ENCODE measurements at places on chromosomes 2 and 18.
A peak's percentile ranks its signal among the peaks of the same experiment; 100 is the strongest.

- no peak for DNase-seq
Observed at GRCh38 chr18:43393174-43393573, 115.9 kb upstream of the SYT4 start.

DNA sequence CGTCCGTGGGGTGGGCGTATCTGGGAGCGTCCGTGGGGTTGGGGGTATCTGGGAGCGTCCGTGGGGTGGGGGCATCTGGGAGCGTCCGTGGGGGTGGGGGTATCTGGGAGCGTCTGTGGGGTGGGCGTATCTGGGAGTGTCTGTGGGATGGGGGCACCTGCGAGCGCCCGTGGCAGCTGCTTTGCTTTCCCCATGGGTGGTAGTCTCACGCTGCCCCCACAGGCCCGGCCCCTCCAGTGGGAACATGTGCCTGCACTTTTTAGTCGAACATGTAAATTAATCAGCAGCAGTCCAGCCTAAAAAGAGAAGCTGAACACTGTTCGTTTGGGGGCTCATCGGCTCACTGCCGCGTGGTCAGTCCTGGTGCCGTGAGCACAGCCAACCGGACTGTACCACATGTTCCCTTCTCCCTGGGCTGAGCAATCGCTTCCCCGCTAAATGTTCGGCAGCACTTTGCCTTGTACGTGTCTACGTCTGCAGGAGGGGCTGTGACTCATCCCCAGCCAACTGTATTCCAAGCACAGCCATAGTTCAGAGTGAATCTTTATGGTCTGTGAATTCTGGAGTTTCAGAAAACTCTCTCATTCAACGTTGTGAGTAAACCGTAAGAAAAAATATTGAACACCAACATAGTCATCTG, 271.5 kb downstream of the AGAP1 start:
- no peak for DNase-seq

DNA sequence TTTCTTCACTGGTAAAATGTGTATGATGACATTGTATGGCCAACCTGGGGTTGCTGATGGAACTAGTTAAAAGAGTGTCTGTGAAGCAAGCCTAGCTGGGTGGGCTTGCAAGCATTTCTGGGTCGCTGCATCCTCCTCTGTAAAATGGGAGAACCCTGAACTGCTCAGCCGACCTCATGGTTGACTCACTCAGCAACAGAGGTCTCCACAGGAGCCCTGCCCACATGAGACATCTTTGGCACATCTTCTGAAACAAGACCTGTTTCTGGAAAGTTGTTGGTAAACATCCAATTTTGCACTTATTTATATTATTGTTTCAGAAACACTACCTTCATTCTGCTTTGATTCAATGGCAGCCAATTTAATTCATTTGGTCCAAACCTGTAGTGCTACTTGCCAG, 52.6 kb downstream of the BCL11A start:
- DNase-seq: no peak

- DNase-seq: no peak
Observed at GRCh38 chr18:37207343-37207742, 358.3 kb downstream of the CELF4 start.

- DNase-seq: no peak
Observed at GRCh38 chr2:175152242-175152641, 15.8 kb downstream of the ATF2 start.

DNA sequence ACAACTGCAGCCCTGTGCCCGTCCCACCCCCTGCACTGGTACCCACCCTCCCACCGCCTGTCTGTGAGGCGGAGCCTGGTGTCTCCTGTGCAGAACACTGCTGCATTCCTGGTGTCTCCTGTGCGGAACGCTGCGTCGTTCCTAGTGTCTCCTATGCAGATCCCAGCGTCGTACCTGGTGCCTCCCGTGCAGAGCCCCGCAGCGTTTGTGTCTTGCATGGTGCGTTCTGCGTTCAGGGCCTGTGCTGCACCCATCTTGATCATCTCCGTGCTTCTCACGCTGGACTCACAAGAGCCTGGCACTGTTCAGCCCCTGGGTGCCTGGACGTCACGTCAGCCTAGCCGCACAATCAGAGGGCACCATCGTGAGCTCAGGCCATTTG, 248.6 kb upstream of the SALL3 start:
- no peak for DNase-seq

- no peak for DNase-seq
Observed at GRCh38 chr18:79117385-79117784, 48.2 kb downstream of the ATP9B start.

GRCh38 chr2:233387667-233388528, 33.6 kb downstream of the DGKD start:
- no peak for DNase-seq

DNA sequence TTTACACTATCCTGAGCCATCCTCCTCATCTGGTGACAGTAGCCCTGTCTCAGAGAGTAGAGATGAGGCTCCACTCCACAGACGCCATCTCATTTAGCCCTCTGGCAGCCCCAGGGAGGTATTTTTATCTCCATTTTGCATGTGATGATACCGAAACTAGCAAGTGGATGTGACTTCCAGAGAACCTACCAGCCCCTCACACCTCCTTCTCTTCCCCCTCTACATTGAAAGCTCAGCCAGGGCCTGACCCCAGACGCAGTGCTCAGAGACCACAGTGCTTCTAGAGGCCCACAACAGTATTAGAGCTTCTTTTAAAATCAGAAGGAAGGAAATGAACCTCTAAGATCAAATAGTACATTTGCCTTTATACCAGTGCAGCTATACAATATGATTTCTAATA, 8.3 kb downstream of the GYPC start:
- no peak for DNase-seq

DNA sequence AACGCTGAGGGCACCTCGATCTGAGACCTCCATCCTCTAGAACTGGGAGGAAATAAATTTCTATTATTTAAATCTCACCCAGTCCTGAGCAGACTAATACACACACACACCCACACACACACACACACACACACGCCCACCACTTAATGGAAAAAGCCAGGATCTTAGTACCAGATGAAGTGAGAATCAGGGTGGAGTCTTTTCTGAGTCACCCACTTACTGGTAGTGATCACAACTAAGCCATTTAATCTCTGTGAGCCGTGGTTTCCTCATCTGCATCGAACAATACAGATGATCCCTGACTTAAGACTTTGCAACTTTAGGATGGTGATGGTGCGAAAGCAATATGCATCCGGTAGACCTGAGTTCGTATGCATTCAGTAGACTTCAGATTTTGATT, 18.6 kb downstream of the THNSL2 start:
- DNase-seq: no peak

DNA sequence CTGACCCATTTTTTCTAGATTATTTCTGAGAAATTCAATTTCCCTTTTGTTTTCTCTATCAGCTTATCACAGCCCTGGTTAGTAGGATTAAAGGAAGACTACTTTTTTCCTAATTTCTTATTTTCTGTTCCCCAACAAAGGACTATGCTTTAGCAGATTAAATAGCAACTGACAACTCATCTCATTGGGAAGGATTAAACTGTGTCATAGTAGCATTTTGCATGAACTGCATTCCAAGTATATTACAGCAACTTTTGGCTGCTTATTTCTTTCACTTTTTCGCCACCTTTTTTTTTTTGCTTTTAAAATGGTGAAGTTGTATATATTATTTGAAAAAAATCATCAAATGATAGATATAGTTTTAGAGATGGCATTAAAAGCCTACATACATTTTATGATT, 570.3 kb downstream of the FBXO15 start:
- no peak for DNase-seq

DNA sequence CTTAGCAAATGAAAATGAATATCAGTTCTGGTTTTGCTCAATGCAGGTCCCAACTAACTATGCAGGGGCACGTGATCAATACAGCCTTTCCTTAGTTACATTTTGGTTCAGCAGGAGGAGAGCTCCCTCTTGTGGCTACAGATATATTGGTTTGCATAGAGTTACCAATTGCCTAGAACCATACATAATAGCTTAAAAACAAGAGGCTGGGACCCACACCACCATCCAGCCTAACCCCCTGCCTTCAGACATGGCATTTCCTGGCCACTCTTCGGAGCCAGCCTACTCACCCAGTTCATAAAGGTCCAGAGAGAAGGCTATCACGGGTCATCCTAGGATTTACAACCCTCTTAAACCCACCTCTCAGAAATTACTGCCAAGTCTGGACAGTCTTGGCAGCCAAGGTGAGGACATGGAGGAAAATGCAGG, 10.5 kb downstream of the CCDC93 start:
- peak; percentile 41 for DNase-seq

- DNase-seq: no peak
Observed at GRCh38 chr2:39492716-39493115, 55.6 kb upstream of the MAP4K3 start.

GRCh38 chr18:21820033-21820810, 79.6 kb downstream of the MIB1 start:
- no peak for DNase-seq

DNA sequence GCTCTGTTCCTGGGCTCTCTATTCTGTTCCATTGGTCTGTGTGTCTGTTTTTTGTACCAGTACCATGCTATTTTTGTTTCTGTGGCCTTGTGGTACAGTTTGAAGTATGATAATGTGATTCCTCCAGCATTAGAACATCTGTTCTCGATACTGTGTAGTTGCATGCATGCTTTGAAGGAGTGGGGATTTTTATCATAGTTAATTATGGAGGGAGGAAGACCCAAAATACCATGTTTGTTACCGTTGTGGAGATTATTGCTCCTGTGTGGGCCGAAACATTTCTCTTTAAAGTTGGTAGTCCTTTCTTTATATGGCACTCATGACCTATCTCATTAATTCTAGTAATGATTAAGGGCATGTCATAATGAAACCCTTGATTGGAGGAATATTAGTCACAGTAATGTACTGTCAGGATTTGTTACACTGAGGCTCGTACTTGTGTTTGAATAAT, 87.6 kb downstream of the TTC27 start:
- no peak for DNase-seq

- DNase-seq: no peak
Observed at GRCh38 chr2:5036256-5036655, 655.9 kb upstream of the SOX11 start.

DNA sequence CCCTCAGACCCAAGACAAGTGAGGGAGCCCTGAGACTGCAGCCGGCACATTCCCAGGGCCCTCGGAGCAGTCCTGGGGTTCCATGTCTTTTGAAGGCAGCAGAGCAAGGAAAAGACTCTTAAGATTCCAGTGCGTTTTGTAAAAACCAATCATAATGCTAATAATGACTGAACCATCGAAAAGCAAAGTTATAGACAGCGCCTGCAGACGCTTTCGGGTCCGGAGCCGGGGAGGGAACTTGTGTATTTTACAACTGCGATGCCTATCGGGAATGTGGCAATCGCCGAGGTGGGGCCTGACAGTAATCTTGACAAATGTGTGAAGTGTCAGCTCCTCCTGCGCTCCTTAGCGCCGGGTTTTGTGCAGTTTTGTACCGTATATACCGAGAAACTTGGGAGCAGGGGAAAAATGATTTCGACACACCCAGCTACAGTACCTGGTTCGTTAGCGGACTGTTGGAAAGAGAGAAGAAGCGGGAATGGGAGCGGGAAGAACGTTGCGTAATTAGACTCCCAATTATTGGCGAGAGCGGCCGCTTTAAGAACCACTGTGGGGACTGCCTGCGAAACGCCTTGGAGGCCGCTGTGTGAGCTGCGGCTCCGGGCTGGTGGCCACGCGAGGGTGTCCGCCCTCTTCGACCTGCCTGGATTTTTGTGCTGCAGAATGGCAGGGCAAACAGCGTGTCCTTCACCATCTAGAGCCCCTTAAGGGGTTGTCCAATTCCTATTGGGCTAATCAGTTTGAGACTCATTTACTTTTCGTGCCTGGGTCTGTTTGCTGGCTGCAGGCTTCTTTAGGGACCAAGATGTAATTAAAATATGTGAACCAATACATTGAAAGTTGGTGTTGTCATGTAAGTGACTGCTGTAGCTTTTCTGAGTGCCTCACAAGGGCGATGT, 2.4 kb downstream of the EPAS1 start:
- no peak for DNase-seq

GRCh38 chr18:63476668-63477067, at the start of gene SERPINB5:
Gene SERPINB5, plus strand, starts transcription at chr18:63476958. Its CDS starts 7,471 bp downstream, at chr18:63484429.
- DNase-seq: no peak

DNA sequence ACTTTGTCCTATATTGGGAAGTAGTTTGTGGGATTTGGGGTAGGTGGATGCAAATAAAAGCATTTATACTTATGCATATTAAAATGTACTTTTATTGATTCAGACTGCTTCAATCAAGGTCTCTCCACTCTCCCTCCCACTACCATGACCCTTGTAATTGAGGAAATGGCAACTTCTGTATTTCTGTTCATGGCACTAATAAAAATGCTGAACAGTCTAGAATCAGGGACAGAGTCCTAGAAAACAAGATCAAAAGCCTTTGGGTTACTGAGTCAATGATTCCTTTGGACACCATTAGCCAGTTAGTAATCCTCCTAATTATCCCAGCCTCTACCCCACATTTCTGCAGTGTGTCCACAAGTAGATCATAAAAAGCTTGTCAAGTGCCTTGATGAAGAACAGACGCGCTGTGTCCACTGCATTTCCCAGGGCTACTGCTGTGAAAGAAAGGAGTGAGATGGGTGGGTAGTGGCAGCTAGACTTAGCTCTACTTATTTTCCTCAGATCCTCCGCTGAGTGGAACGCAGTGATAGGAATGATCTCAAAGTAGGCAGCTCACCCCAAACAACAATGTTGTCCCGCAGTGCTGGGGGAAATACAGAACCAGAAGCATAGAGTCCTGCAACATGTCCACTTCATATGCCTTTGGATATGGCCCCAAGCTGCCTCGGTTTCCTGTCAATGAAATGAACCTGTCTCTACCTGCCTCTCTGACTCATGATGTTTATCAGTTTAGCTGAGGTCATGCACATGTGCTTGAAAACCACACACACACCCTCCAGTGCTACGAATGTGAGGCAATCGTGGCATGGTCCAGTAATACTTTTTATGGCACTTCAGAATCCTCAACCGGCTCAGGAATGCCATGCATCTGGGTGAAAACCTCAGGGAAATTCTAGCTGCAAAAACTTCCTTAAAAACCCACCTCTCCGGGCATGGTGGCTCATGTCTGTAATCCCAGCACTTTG, 115.5 kb downstream of the COL6A3 start:
- no peak for DNase-seq

- DNase-seq: no peak
Observed at GRCh38 chr18:12559319-12559718, 98.6 kb downstream of the SPIRE1 start.

DNA sequence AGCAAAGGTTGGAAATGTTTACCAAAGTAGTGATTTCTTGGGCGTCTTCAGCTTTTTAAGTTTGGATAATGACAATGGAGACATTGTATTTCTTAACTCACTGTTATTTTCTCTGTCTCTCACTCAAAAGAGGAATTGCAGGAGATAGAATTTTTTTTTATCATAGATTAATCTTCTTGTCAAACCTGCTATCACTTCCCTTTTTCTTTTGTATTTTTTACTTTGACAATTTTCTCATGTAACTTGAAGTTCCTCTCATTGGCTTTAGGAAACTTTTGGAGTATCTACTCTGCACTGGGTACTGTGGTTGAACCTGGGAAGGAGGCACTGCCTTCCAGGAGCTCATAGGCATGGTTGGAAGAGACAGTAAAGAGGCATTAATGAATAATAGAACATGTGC, 489.1 kb downstream of the CNTNAP5 start:
- no peak for DNase-seq

GRCh38 chr2:212124598-212124997, 414.0 kb downstream of the ERBB4 start:
- no peak for DNase-seq

GRCh38 chr18:47549021-47549540, 297.6 kb upstream of the SKOR2 start:
- no peak for DNase-seq

Data from activated T-cell treated with anti-CD3 and anti-CD28 coated beads for 4 hours (primary cell).